ENCODE measurements at places on chromosomes 16 and 17.

GRCh38 chr17:14604591-14605266 is 303.8 kb downstream of the HS3ST3B1 start:
- DNase-seq: no peak

- no peak for DNase-seq
These were observed 32.5 kb downstream of the PHKB start for GRCh38 chr16:47493381-47494337.

DNA sequence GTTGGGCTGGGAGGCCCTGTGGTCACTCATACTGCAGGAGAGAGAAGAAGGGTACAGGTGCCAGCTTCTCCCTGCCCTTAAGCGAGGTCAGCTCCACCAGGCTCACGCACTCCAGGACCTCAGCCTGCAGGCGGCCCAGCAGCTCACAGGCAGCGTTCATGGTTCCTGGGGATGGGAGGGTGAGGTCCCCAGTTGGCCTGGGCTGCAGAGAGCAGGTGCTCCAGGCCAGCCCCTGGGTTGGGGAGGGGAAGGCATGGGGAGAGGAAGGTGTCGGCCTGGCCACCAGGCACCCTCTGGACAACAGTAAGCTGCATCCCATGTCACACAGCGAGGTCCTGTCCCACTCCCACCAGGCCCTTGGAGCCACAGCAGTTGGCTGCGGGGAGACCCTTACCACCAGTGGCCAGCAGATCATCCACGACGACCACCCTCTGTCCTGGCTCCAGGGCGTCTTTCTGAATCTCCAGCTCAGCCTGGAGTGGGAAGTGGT is 2.0 kb downstream of the APRT start:
- DNase-seq: no peak

GRCh38 chr17:65783845-65784334 is 222.4 kb upstream of the AXIN2 start:
- no peak for DNase-seq

- DNase-seq: no peak
These were observed 197.3 kb upstream of the SDK2 start for GRCh38 chr17:73841431-73842060.

DNA sequence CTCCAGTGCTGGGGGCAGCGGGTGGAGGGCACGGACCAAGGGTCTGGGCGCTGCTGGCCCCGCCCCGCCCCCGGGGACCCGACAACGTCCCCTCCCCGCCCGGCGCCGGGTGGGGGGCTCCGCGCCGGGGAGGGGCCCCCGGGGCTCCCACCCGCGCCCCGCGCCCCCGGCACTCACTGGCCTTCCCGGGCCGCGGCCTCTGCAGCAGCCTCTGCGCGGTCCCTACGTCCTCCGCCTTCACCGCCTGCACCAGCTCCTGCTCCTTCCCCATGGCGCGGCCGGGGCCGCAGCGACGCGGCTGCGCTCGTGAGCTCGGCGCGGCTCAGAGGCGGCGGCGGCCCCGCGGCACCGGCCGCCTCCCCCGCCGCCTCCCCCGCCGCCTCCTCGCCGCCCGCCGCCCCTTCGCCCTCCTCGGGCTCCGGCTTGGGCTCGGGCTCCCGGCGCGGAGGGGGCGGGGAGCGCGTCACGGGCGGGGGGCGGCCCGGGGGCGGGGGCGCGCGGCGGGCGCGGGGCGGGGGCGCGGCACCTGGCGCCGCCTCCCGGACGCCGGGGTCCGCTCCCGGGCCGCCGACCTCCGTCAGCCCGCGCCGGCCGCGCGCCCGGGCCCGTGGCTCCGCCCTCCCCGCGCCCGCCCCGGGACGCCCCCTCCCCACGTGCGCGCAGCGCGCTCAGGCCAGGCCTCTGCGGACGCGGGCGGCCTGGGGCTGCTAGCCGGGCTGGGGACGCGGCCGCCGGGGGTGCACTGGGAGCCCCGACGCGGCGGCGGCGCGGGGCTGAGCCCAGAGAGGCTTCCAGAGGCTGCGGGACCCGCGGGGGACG is at the start of gene CASKIN1:
Gene CASKIN1 (minus strand): TSS at position 444 of the 819 bp plus-strand sequence. CDS start 173 bp downstream, at position 271.
- no peak for DNase-seq

DNA sequence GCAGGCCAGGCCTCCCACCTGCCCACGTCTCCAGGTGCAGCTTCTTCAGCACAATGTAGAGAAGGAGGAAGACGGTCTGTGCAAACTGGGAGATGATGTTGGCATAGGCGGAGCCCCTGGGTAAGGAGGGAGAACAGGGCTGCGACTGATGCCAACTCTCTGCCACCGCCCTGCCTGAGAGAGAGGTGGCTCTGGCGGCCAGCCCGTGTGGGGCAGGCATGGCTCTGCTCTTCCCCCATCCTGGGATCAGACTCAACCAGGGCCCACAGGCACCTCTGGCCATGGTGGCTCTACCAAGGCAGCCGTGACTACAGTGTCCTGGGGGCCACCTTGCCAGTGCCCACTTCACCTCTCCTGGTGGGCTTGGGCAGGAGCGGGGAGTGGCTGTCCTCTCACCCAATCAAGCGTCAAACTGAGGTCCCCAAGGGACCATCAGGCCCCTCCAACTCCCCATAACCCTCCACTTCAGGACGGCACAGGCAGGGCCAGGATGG is 8.6 kb downstream of the SLC47A2 start:
- no peak for DNase-seq

DNA sequence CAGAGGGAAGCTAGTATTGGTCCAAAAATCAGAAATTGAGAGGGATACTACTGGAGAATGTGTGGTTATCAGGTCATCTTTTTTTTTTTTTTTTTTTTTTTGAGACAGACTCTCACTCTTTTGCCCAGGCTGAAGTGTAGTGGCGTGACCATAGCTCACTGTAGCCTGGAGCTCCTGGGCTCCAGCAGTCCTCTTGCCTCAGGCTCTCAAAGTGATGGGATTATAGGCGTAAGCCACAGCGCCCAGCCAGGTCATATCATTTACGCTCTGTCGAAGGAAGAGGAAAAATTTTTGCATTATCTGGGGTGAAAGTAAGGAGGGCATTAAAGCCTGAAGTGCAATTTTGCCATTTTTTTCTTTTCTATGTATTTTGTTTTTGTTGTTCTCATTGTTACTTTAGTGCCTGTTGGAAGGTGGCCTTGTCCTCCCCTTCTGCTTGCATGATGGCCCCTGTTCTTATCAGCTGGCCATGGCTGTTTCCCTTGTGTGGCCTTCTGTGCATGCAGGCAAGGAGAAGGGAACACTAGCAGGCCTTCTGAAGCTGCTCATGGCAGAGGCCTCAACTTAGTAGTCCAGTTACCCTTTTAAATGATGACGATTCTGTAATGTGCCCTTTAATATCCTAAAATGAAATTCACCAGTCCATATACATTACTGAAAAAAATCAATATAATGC is 118.3 kb downstream of the SPECC1 start:
- no peak for DNase-seq

DNA sequence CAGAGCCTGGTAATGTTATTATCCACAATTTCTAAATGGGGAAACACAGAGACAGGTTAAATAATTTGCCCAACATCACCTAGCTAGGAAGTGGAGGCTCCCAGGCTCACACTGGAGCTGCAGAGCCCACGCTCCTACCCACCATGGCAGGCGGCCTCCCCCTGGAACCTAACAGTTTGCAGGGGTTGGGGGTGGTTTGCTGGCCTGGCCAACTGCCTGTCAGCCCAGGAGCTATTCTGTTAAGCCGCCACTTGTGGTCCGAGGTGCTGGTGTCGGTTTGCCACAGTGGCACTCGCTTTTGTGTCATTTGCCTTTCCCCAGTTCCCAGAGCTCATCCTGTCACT is 3.6 kb downstream of the PRCD start:
- DNase-seq: no peak

GRCh38 chr17:1755827-1756262 is 6.0 kb upstream of the SERPINF1 start:
- no peak for DNase-seq

DNA sequence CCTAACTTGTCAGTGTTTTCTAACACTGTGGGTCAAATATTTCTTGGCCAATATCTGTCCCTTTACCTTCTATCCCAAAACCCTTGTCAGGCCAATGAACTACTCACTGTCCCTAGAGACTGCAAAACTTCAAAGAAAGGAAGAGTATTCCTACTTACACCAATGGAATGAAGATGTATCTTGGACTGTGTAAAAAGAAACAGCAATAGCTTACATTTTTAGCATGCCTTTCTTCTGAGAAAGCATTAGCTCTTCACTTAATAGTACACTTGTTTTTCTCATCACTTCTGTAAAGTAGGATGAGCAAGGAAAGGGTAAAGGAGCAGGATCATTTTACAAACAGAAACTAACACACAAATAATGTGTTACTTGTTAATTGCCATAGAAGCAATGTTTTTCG is 73.9 kb downstream of the STH start:
- no peak for DNase-seq

DNA sequence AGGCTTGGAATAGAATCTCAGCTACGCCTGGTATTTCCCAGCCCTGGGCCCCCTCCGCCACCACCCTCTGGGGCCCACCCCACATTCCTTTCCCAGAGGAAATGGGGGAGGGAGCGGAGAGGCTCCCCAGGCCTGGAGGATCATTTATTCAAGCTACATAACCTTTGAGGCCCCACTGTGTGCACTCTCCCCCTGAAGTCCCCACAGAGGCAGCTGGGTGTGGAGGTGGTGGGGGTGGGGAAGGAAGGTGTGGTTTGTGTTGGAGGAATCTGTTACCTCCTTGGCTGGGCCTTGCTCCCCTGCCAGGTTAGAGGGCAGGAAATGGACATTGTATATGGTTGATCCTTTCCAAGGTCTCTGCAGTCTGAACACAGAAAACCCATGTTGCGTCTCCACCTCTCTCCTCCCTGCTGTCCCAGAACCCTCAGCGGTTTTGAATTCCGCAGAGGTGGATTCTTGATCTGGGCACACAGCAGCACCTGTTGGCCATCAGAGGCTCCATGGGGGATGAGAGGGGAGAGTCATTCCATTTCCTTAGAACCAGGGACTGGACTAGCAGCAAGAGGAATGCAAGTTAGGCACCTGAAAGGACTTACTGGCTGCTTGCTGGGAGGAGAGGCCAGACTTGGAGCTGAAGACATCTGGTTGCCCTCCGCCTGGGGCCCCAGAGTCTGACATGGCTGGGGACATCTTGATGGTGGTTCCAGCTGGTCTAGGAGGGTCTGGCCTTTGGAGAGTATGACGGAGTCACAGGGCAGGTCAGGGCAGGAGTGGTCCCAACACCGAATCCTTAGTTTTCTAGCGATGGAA is 23.0 kb downstream of the ARHGAP23 start:
- no peak for DNase-seq

All from stimulated activated naive CD8-positive, alpha-beta T cell treated with anti-CD3 and anti-CD28 coated beads, Interleukin-15, amount 100 ng/mL, for 72 hours (primary cell).